ENCODE measurements at places on chromosomes 12 and 14.

DNA sequence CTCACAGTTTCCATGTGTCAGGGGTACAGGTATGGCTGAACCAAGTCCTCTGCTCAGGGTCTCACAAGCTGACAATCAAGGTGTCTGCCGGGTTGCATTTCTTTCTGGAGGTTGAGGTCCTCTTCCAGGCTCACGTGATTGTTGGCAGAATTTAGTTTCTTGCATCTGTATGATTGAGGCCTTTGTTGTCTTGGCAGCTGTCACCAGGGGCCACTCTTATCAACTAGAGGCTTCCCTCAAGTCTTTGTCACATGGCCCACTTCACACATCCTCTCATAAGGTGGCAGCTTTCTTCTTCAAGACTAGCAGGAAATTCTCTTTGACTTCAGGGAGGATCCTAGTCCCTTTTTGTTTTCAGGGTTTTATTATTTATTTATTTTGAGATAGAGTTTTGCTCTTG lies 46.0 kb upstream of the FOS start:
- DNase-seq, result no peak

- DNase-seq, result no peak
These were observed 60.1 kb downstream of the FSCB start for GRCh38 chr14:44446965-44447364.

DNA sequence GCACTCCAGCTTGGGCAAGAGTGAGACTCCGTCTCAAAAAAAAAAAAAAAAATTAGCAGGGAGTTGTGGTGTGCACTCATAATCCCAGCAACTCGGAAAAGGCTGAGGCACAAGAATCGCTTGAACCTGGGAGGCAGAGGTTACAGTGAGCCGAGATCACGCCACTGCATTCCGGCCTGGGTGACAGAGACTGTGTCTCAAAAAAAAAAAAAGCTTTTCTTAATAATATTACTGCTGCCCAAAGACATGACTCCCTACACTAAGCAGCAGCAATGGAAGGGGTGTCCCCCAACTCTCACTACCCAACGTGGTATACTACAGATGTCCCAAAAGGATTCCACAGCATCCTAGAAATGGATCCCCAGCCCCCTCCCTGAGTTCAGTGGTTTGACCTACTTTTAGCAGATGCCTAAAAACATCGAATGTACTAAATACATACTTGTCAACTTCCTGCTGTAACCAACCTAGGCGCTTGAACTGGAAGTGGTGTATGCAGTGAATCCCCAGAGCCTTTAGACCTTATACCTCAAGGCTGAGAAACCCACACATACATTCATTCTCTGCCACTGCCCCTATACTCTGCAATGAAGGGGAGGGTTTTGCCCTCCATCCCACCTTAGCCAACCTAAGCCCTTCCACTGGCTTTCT lies 8.5 kb upstream of the FKBP11 start:
- DNase-seq, result no peak

DNA sequence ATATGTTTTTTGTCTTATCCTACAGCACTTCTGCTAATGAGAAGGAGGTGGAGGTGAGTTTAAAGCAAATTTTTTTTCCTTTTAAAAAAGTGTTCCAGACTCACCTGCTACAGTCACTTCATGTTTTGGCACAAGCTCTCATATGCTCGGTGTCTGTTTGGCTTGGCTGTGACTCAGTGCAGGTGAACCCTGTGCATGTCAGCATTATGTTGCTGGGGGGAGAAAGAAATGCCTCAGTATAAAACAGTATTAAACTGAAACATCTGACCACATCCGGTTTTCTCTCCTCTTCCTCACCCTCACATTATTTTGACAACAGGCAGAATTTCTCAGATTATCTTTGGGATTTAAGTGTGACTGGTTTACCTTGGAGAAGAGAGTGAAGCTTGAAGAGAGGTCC lies 105.2 kb downstream of the DNAI7 start:
- no peak for DNase-seq

DNA sequence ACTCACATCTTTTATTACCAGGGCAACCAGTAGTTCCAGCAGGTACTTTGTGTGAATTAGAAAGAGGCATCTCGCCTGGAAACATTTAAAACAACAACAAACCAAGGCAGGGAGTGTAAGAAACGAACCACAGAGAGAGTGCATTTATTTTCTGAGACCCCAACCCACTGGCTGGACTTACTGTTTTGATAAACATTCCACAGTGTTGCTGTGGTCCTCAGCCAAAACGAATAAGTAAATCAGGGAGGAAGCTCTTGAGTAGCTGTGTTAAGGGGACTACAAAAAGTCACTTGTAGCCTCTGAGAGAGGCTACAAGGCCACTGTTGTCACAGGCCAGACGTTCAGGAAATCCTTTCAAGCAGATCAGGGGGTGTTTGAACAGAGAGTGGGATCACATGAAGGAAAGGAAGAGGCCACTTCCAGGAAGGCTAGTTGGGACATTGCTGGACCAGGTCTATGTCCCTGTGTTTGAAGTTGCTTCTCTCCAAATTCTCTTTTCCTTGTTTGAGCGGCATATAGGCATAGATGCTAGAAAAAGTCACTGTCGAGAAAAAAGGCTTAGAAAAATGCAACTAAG lies 33.8 kb downstream of the DMAC2L start:
- DNase-seq, result no peak

- peak; percentile 66 for DNase-seq
These were observed 46.7 kb downstream of the PDE3A start for GRCh38 chr12:20415028-20415427.

DNA sequence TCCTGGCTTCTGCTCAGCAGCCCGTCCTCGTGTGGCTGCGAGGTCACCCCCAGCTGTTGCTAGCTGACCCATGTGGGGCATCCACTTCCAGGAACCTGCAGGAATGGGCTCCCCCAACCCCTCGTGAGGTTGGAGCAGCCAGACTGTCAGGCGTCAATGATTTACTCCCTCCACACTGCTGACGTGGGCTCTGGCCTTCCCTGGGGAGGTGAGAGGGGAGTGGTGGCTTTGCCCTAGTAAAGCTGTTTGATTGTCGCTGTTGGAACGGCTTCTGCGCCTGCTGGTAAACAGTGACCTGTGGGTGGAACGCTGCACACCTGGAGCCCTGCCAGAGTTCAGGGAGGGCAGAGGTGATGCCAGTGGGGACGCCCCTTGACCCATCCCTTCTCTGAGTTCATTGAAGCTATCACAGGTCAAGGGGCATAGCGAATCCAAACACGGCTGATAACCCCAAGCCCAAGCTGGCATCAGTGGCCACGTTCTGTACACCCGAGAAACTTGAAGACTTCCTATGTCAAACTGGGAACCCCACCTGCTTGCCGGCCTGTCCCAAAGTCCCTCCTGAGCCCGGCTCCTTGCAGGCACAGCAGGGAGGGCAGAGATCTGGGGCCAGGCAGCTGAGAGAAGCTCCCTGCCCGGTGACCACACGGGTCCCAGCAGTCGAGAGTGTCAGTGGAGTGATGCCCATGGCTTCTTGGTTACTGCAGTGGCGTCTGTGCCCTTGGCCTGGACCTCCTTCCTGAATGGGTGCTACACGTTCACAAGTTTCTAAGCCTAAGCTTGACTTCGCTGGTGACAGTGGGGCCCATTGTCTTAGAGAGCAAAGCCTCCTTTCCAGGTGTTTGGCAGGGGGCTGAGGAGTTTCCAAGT lies 2.7 kb downstream of the ASPG start:
- no peak for DNase-seq

DNA sequence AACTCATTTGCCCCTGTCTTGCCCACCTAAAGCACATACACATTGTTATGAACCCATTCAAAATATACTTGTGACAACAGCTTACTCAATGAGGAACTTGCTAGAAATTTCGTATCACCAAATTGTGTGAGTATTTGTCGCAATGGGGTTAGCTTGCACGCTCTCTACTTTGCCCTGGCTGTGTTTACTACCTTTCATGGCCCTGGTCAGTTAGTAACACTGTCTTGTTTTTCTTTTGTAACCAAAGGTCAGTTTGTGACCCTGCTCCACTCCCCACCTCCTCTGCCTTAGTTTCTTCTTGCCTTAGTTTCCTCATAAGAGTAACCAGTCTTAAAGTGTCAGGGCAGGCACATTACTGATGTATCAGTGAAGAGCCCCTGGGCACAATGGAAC lies 205.8 kb upstream of the EEA1 start:
- DNase-seq, result no peak

DNA sequence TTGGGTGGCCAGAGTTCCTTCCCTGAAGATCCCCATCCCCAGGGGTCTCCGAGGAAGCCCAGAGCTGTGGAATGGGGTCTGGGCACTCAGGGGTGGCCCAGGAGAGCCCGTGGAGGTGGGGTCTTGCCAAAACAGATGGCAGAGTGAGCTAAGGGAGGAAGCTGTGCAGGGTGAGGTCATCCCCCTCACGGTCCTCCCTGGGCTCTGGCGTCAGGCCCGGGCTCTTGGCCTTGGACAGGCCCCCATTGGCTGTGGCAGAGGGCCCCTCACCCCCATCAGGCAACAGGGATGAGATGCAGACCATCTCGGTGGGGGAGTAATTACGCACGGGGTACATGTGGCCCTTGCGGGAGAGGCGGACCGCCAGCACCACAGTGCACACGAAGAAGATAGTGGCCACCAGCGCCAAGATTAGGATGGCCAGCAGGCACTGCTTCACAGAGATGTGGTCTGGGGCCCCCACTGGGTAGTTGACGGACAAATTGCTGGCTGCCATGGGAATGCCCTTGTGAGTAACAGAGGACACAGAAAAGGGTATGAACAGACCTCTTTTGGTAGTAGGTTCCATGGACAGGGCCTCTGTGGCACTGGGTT lies 10.7 kb downstream of the SELPLG start:
- no peak for DNase-seq

DNA sequence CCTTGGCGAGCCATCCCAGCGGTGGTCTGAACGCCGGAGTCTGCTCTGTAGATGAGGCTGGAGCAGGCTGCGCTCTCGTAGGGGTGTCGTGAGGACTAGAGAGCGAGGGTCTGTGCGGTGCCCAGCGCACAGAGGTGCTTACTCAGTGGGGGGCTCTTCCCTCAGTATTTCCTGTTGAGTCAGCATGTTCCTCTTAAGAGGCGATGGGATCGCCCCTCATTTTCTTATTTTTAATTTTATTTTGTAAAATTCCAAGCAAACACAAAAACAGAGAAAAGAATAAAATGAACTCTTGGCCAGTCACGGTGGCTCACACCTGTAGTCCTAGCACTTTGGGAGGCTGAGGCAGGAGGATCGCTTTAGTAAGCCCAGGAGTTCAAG lies 40.8 kb upstream of the BCL7A start:
- DNase-seq, result no peak

GRCh38 chr14:23570806-23571483 lies 3.4 kb upstream of the AP1G2 start:
- no peak for DNase-seq

DNA sequence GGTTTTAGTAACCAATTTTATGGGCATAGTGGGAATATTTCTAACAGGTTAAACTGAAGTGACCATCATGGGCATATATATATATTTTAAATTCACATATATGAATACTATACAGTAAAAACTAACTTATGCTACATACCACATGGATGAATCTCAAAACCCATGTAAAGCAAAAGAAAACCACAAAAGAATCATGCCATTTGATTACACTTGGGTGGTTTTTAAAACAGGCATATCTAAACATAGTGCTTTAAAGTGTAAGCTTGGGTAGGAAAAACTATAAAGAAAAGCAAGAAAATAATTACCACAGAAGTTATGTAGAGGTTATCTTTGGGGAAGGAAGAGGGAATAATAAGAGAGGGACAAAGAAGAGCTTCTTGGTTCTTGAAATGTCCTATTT lies 326.1 kb downstream of the NAV3 start:
- no peak for DNase-seq

GRCh38 chr14:90780519-90780918 lies 35.7 kb downstream of the TTC7B start:
- DNase-seq, result no peak

GRCh38 chr14:68842298-68842697 lies 49.4 kb upstream of the ZFP36L1 start:
- DNase-seq, result no peak

GRCh38 chr12:67274186-67274585 lies 5.0 kb downstream of the CAND1 start:
- DNase-seq, result no peak

- peak; percentile 80 for DNase-seq
These were observed 113.2 kb upstream of the FLRT2 start for GRCh38 chr14:85416771-85417170.

- DNase-seq, result no peak
These were observed 22.9 kb downstream of the TRHDE start for GRCh38 chr12:72295101-72295500.

DNA sequence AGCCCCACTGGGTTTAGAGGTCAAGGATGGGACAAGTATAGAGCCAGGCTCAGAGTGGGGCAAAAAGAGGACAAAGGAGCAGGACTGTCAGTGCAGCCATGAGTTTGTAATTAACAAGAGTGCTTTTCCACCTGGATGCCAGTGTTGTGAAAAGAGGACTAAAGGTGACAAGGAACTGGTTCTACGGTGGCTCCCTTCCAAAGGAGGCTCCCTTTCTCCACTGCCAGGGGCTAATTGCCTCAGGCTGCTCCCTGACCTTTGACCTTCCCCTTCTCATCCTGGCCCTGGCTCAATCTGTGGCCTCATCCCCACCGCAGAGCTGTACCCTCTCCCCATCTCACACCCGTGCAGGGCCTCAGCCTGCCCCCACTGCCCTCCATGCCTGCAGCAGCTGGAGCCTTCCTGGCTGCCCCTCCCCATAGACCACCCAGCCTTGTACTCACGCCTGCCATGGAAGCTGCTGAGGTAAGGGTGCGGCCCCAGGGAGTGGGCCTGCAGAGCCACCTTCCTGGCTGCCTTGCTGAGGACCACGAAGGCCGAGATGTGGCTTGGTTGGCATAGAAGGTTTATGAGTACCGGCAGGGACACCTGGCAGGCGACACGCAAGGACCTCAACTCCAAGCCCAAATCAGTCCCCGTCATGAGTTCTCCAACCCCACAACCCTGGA lies 24.8 kb upstream of the FKBP4 start:
- no peak for DNase-seq

DNA sequence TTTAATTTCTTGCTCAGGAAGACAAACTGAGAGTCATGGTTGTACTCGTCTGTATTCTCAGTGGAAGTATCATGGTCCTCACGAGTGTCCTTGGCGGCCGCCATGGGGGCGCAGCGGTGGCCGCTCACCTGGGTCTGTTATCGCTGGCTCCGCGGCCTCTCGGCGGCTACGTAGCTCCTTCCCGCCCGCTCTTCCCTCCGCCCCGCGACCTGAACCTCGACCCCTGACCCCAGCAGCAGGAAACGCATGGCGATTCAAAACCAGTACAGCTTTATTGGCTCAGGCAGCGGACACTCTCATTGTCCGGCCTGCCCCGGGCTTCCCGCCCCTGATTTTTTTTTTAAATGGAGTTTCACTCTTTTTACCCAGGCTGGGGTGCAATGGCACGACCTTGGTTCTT lies 80.8 kb downstream of the E2F7 start:
- DNase-seq, result no peak

DNA sequence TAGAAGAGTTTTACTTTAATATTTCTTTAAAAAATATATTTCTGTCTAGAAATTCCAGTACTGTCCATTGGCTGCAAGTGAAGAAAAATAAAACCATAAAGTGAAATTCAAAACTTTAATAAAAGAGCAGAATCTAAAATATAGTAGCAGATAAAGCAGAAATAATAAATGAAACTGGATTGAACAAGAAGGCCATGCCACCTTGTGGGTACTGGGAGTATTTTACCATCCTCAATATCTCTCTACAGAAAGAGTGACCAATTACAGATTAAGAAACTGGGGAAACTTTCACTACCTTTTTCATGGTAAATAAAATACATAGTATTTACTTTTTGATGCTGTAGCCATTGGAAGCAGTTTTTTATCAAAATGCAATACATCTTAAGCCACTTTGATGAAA lies 220.5 kb downstream of the BCAT1 start:
- DNase-seq, result peak; percentile 36
